Lung (tissue), 17 donors: ENCODE measurements at places on chromosomes 5 and 9. TPM values are rescaled to one million over a fixed set of nuclear protein-coding genes. Genes with fewer than 3 reads are reported as not detected.

The ORM2 gene
- total RNA-seq: 0.77 TPM

GRCh38 chr5:113524927-113525326 lies 11.4 kb downstream of the YTHDC2 start:
- DNase-seq: no peak

The TSSK1B gene
- total RNA-seq: 0.28 TPM

DNA sequence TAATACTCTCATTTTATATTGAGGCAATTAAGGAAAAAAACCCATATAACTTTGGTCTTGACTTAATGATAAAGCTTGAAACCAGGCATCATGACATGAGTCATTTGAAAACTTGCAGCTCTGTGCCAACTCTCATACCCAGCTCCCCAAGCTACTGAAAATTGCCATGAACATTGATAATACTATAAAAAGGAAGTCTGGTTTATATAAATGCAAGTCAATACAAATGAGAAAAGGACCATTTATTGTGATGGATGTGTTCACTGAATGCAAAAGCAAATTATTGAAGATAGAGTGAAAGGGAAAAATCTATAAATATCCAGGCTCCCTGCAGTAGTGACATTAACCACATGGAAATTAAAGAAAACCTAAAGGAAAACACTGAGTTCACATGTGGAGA lies 116.3 kb downstream of the DEPDC1B start:
- no peak for DNase-seq

- peak; percentile 51 for DNase-seq
Measured at GRCh38 chr5:10695055-10695649, 65.9 kb downstream of the DAP start.
